ENCODE measurements at places on chromosomes 11 and 22. TPM values are rescaled to one million over a fixed set of nuclear protein-coding genes. Genes with fewer than 3 reads are reported as not detected.

- no peak for DNase-seq
These were observed 69.7 kb downstream of the FANCF start for GRCh38 chr11:22555881-22556280.

DNA sequence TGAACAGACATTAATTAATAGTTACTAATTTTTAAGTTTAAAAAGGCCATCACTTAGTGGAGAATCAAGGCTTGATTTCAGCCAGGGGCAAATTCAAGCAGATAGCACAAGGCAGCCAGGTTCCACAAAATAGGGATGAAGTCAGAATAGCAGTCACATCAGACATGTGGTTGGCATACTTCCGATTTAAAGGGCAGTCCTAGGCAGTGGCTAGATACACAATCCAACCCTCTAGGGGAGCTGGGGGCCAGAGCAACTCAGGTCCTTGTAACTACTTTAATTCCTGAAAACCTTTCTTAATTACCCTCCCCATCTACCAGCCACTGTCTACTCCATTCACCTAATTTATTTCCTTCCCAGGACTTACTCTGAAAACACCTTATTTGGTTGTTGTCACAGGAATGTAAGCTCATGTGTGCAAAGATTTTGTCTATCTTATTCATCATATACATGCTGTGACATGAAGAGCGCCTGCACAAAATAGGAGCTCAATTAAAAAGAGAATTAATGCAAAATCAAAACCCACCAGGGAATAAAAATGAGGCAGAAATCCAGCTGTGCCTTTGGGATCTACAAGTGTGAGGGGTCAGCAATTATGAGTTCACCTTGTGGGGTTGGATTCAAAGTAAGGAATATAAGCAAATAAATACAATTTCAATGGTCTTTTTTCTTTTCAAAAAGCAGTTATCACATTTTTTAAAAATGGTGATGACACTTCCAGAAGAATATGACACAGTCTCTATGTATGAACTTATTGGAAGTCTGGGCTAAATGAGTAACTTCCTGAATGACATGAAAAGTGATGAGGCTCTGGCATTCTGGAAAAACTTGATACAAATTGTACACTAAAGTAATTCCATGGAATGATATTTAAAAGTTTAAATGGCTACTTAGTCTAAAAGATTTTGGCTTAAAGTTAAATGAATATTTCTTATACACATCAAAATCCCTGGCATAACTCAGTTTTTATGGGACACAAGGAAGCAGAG lies 53.8 kb downstream of the COPB1 start:
- no peak for DNase-seq

- no peak for DNase-seq
These were observed 22.7 kb upstream of the PICALM start for GRCh38 chr11:86091566-86091965.

- no peak for DNase-seq
These were observed 41.3 kb downstream of the POU2F3 start for GRCh38 chr11:120281143-120281795.

ACR gene
- 0.39 TPM for total RNA-seq

Measured in right atrium auricular region (tissue), 2 donors.